Central memory CD4-positive, alpha-beta T cell (primary cell): ENCODE measurements at places on chromosomes 1 and 21.

DNA sequence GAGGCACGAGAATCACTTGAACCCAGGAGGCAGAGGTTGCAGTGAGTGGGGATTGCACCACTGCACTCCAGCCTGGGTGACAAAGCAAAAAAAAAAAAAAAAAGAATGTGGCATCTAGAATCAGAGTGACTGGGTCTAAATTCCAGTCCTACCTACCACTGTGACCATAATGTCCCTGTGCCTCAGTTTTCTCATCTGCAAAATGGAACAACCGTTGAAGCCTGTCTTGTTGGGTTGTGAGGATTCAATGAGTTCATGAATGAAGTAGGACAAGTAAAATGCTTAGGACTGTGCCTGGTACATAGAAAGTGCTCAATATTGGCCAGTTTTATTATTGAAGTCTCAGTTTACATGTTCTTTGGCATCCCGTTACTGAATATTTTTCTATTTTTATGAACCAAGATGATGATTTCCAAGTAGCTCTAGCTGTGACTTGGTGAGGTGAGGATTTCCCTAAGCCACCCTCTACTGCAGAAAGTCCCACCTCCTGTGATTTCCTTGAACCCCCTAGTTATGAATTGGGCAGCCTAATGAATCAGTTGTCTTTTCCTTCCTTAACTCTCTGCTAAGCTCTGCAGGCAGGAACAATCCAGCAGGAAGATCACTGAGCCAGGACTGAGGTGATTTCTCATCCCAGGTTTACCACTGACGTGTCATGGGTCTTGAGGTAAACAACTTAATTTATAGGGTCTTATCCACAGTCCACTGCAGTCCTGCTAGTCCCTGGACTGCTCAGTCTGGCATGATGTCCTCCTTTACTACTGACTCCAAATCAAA is 18.9 kb upstream of the MEAF6 start:
- no peak for DNase-seq

- DNase-seq, result no peak
Measured at GRCh38 chr1:8752411-8752810, 65.0 kb downstream of the RERE start.

DNA sequence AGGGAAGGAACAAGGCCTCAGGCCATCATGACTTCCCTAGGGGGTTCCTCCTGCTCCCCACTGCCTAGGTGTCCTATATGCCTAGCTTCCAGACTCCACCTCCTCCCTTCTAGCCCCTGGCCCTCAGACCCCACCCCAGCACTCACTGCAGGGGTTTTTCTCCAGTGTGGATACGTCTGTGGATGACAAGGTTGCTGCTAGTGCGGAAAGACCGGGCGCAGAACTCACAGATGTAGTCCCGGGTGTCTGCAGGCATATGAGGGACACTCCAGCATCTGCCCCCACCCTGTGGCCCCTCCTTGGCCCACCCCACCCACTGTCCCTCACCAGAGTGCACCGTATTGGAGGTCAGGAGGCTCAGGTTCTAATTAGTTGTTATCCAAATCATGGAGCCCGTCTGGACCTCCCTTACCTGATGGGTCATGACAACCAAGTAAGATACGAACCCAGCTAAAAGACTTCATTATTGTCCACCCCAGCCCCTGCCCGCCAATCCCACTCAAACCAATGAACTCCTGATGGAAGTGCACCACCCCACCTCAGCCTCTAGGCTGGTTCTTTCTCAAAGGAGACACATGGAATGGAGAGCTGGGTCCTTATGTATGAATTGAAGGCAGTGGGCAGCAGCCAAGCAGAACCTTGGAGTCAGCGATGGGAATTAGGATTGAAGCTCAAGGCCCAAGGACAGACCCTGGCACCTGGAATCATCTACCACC is 8.2 kb downstream of the ZNF692 start:
- DNase-seq, result no peak

DNA sequence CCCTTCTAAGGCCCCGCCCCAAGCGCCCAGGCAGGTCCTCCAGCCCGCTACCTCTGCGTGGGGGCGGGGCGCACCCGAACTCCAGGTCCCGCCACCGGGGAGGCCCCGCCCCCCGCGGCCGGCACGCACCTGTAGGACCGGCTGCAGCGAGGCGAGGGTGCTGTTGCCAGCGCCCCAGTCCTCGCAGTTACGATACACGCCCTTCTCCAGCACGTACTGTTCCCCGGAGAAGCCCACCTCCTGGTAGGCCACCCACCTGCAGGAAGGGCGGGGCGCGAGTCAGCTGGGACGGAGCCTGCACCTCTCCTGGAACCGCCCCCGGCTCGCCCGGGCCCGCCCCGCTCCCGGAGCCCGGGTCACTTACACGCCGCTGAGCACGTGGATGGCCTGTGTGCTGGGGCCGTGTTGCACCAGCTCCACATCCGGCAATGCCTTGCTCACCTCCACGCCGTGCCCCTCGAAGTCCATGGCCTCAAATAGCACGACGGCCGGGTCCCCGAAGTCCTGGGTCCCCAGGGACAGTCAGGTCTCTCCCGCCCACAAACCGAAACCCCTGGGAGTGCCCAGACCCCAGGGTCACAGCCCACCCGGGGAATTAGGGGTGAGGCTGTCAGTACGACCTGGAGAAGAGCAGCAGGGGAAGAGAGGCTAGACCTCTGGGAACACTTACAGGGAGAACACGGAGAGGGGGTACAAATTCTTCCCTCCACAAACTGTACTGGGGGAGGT is 17.3 kb downstream of the CRYBG2 start:
- DNase-seq, result peak; percentile 78
